ENCODE measurements at places on chromosomes 12 and 14.
A peak's percentile ranks its signal among the peaks of the same experiment; 100 is the strongest.

DNA sequence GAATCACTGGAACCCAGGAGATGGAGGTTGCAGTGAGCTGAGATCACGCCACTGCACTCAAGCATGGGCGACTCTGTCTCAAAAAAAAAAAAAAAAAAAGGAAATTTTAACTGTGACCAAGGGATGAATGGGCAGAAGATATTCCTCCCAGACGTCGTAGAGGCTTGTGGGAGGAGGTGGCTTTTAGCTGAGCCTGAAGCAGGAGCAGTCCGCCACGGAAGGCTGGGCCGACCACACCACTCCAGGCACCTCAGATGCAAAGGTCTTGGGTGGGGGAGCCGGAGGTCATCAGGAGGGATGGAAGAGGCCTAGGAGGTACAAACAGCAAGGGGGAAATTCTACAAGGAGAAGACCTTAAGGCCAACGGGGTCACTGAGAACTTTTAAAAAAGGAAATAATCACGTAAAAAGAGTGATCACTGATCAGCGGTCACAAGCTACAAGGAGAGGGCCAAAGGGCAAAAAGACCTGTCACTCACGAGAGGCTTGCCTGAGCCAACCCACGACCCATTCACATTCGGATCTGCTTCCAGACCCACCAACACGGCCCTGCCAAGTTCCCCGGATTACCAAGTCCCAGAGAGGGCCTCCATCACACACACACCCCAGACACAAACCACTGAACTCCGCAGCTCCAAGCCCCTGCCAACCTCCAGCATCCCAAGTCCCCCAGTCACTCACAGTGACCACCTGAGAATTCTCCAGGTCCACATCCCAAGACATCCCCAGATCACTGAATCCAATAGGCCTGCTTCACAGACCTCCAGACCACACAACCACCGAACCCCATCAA is 3.5 kb downstream of the ZNF605 start:
- DNase-seq = no peak

DNA sequence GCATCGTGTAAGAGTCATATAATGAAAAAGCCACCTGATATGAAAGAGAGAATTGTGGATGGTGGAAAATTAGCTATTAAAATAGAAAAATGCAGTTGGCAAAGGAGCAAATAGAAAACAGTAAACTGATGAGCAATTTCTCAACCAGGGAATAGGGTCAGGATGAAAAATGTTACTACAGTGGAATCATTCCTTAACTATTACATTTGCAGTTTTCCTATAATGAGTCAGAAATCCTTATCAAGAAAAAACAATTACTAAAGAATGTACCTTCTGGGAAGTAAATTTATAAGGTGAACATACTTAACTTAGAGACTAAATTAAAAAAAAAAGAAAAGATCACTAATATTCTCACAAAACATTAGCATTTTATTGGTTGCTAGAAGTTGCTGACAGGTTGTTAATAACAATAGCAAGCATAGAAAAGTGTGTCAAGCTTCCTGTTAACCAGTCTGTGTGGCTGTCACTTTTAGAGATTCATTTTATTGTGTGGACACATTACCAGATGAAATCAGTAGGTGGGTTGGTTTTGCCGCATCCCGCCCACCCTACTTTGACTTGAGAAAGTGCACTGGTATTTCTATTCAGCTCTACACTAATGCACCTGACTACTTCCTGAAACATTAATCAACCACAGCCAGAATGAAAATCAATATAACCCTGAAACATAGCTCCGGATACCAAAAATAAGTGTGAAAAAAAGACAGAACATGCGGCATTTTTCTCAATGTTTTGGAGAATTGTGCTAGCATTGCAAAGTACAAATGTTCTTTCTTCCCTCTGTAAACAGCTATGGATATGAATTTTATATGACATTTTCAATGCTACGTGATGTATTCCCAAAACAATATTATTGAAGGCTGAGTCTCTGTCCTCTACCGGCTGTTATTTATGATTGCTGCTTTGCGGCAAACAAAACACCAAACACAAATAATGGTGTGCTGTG is 576.7 kb downstream of the SLC16A7 start:
- DNase-seq = no peak

DNA sequence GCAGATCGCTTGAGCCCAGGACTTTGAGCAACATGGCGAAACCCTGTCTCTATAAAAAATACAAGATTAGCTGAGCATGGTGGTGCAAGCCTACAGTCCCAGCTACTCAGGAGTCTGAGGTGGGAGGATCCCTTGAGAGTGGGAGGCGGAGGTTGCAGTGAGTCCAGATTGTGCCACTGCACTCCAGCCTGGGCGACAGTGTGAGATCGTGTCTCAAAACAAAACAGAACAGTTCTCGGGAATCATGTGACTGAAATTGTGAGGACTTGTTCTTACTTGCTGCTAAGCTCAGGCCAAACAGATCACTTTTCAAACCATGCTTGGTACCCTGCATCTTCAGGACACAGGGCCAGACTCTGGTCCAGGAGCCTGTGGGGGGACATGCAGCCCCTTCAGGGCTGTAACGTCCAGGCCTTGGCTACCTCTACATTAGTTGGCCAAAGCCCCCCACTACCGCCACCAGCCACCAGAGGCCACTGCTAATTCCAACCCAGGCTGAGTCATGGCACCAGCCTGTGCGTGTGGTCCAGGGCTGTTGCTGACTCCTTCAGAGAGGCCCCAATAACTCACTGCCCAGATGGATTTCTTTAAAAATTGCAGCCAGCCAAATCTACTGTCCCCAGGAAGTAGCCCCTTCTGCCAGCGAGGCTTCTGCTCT is 33.4 kb upstream of the SYNDIG1L start:
- DNase-seq = peak; percentile 9

DNA sequence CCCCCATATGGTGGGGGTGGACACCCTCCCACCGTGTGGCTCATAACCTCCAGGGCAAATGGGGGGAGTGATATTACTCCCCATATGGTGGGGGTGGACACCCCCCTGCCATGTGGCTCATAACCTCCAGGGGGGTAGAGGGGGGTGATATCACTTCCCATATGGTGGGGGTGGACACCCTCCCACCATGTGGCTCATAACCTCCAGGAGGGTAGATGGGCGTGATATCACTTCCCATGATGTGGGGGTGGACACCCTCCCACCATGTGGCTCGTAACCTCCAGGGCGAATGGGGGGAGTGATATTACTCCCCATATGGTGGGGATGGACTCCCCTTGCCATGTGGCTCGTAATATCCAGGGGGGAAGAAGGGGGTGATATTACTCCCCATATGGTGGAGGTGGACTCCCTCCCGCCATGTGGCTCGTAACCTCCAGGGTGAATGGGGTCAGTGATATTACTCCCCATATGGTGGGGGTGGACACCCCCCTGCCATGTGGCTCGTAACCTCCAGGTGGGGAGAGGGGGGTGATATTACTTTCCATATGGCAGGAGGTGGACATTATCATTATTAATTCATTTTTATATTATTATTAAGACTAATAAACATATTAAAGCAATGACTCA is 51.2 kb upstream of the OXA1L start:
- no peak for DNase-seq

- no peak for DNase-seq
These were observed 220.2 kb downstream of the SLC41A2 start for GRCh38 chr12:104737791-104738301.

GRCh38 chr12:125773033-125773640 is 707.9 kb downstream of the AACS start:
- peak; percentile 13 for DNase-seq

- DNase-seq = no peak
These were observed at the start of gene CLEC2B for GRCh38 chr12:9869307-9870161. CLEC2B (minus strand) TSS chr12:9869354.

- no peak for DNase-seq
These were observed 463.5 kb downstream of the TMEM132D start for GRCh38 chr12:129440278-129440677.

GRCh38 chr12:24625103-24625502 is 323.8 kb downstream of the BCAT1 start:
- DNase-seq = no peak

DNA sequence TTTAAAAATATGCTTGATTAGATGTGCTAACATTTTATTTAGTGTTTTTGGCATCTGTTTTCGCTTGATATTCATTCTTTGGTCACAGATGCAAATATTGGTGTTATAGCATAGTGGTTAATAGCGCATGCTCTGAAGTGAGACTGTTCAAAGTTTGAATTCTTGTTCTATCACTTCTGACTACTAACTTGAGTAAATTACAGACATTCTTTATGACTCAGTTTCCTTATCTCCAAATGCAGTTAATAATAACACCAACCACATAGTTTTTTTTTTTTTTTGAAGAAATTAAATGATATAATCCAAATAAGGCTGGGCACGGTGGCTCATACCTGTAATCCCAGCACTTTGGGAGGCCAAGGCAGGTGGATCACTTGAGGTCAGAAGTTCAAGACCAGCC is 81.0 kb downstream of the TMX1 start:
- no peak for DNase-seq

- no peak for DNase-seq
These were observed 8.2 kb upstream of the PPP1CC start for GRCh38 chr12:110750784-110751461.

DNA sequence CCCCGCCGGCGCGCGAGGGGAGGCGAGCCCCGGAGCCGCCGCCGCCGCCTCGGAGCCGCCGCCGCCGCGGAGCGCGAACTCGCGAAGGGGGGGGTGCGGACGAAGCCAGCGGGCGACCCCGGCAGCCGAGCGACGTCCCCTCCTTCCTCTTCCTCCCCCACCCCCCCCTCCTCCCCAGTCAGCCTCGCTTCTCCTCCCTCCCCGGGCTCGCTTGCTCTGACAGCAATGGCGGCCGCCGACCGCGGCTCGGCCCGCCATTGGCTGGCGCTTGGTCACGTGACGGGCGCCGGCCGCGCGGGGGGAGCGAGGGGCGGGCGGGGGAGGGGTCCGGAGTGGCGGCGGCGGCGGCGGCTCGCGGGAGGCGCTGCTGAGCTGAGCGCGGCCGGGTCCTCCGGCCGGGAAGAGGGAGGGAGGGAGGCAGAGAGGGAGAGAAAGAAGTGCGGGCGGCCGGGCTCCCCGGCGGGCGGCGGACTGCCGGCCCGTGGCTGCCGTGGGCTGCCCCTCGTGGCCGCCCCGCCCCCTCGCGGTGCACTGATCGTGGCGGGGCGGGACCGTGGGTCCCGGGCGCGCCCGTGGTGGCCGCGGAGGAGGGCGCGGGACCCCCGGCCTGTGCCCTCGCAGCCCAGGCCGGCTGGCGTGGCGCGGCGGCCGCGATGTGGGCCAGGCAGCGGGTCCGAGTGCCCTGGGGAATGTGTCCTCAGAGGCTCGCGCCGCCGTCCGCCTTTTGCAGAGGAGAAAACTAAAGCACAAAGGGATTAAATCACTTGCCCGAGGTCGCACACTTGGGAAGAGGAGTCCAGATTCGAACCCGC is at the start of gene MED13L:
TSS of gene MED13L (minus strand) at position 227 of the 812 bp plus-strand sequence. CDS start 562 bp downstream, outside the sequence.
- peak; percentile 89 for DNase-seq

- no peak for DNase-seq
These were observed 35.2 kb upstream of the PTGR2 start for GRCh38 chr14:73816393-73816816.

DNA sequence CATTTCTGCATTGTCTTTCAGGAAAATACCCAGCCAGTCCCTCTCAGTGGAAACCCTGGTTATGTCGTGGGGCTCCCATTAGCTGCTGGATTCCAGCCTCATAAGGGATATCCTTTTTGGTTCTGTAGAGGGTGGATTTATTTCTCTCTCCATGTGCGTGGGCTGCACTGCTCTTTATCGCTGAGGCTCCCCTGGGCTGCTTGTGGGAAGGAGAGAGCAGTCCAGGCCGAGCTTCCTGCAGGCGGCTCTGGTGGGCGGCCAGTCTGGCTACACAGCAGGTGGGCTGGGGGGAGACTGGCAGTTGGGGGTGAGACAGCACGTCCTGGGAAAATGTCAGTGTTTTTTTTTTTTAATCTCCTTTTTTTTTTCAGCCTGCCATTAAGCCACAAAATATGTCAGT is 27.6 kb downstream of the TCTN1 start:
- DNase-seq = no peak

DNA sequence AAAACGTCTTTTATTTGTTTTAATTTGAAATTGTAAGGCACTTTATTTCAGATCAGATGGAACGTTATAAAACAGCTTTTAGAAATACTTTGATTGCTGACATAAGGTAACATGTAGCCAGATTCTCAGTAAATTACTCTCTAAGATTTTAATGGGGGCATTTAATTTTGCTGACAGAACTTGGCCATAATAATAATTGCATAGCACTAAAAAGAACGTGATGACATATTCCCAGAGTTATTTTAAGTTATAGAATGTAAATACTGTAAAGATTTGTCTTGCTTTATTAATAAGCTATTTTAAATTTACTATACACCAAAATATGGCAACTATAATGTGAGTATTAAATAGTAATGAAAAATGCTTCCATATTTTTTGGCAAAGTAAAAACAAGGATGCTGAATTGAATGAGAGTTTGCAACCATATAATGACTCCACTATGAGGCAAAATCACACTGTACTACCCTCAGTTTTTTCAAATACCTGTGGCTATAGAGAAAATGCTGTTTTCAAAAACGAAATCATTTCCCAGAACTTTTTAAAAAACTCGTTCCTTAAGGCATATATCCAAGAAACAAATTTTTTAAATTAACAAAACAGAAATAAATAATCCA is 876 bp downstream of the LUM start:
- no peak for DNase-seq

DNA sequence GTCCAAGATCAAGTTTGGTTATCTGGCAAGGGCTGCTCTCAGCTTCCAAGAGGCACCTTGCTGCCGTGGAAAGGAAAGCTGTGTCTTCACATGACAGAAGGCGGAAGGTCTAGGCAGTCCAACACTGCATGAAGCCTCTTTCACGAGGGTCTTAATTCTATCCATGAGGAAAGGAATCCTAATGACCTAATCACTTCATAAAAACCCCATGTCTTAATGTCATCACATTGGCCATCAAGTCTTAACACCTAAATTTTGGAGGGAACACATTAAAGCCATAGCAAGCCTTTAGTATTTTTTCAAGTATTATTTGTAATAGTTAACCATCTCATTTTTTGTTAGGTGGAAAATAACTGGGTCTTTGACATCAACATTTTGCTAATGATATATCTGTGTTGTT is 858.3 kb downstream of the FLRT2 start:
- no peak for DNase-seq

GRCh38 chr14:34684578-34684977 is 29.8 kb downstream of the CFL2 start:
- DNase-seq = no peak

GRCh38 chr14:103518422-103519042 is 4.1 kb downstream of the CKB start:
- no peak for DNase-seq

DNA sequence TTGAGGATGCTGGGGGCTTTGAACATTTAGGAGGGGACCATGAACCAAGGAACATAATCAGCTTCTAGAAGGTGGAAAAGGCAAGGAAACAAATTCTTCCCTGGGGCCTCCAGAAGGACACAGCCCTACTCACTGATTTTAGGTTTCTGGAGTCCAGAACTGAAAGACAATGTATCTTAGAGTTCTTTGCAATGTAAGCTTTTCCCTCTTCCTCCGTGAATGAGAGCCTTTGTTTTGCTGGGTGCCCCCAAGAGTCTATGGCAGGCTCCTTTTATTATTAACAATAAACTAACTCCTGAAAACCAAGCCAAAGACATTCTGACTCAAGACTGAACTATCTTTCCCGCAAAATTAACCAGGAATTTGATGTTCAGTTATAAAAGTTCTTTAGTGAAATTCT is 204.1 kb downstream of the STXBP6 start:
- no peak for DNase-seq

GRCh38 chr12:125492354-125493270 is 427.4 kb downstream of the AACS start:
- DNase-seq = no peak

All from GM06990 (cell line).